ENCODE measurements at places on chromosomes 7 and 10. TPM values are rescaled to one million over a fixed set of nuclear protein-coding genes. Genes with fewer than 3 reads are reported as not detected.

The GLCCI1 gene
- total RNA-seq, result 2.5 TPM

The CNPY1 gene
- not detected for total RNA-seq

The FAM241B gene
- not detected for total RNA-seq

The NT5C2 gene
- 28.3 TPM for total RNA-seq
